ENCODE measurements at places on chromosomes 6 and 20.

GRCh38 chr20:49245921-49246740 is 26.9 kb downstream of the DDX27 start:
- DNase-seq: no peak

GRCh38 chr6:170473301-170473717 is 79.8 kb downstream of the PSMB1 start:
- no peak for DNase-seq

DNA sequence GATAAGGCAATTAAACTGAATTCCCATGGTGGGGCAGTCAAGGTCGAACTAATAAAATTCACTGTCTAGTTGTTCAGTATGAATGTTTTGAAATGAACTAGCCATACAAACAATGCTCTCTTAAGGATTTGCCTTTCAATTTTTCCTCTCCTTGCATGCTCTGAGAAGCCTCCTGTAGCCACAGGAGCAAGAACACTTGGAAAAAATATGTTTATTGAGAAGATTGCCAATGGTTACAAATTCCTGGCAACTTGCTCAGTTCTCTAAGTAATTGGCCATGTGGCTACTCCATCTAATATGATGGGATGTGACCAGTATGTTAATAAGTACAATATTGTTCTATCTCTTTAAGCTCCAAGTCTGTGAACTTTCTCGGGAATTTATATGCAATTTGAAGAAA is 49.4 kb downstream of the FUT9 start:
- DNase-seq: no peak

DNA sequence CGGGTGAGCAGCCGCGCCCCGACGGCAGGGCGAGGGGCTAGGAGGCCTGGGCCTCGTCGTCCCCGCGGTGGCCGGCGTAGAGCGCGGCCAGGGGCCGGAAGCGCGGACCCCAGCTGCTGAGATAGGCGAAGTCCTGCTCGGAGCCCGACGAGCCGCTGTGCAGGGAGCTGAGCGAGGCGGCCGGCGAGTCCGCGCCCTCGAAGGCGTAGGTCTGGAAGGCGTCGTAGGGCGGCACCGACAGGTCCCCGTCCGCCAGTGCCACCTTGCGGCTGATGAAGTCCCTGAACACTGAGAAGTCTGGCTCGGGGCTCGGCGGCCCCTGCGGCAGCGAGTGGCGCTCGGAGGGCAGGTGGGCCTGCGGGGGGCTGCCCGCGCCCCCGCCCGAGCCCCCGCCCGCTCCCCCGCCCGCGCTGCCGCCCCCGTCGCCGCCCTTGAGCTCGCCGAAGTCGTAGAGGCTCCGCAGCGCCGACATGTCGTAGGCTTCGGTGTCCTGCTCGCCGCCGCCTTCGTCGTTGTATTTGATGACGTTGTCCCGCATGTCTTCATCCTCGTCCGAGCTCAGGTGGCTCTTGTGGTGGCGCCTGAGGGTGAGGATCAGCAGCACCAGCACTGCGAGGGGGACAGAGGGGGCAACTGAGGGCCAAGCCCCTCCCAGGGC is 56.5 kb downstream of the CD40 start:
- peak; percentile 13 for DNase-seq

Data from stimulated activated CD4-positive, alpha-beta T cell treated with anti-CD3 and anti-CD28 coated beads, TNF-alpha, amount 100 ng/mL, for 1 hour (primary cell).